ENCODE measurements at places on chromosomes 7 and 10. TPM values are rescaled to one million over a fixed set of nuclear protein-coding genes. Genes with fewer than 3 reads are reported as not detected.

Gene ATG9B
- total RNA-seq: 7.9 TPM

Gene CPN1
- not detected for total RNA-seq

Gene SAMD9L
- total RNA-seq: 60.8 TPM

Gene CUBN
- total RNA-seq: 0.27 TPM

Gene GPR15LG
- total RNA-seq: not detected

Gene TRIM56
- total RNA-seq: 62.6 TPM
